ENCODE measurements at places on chromosomes 4 and X.

DNA sequence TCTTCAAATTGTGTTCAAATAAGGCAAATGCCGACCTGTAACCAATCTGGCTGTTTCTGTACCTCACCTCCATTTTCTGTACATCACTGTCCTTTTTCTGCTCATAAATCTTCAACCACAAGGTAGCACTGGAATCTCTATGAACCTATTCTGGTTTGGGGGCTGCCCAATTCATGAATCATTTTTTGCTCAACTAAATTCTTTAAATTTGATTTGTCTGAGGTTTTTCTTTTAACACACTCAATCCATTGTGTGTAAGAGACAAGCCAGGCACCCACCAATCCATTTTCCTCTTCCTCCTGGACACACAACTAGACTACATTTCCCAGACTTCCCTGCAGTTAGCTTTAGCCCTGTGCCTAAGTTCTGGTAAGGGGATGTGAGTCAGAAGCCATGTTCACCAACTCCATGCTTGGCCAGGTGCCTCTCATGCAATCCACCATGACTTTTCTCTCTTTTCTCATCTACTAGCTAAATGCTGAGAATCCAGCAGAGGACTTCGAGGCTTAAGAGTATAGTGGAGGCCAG, 193.2 kb upstream of the KLF3 start:
- DNase-seq, result no peak

- no peak for DNase-seq
These were observed 26.5 kb downstream of the SCARB2 start for GRCh38 chr4:76187152-76187551.

DNA sequence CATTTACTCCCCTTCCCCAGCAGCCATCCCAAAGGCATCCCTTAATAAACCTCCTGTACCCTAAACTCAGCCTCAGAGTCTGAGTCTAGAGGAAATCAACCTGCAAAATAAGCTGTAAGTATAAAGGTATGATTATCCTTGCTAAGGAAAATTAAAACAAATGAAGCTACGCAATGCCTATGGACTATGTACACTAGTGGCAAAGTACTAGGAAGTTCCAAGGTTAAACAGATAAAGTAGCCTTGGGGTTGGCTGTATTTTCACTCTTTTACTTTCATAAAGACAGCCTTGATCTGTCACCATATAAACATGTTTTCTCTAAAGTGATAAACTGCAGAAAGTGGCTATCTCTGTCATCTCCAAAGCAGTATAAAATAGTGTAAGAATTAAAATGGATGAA, 35.9 kb downstream of the MAP3K15 start:
- no peak for DNase-seq

- DNase-seq, result no peak
These were observed 222.1 kb upstream of the TAPT1 start for GRCh38 chr4:16448241-16448840.

GRCh38 chr4:72786401-72786990, 217.5 kb upstream of the ADAMTS3 start:
- DNase-seq, result no peak

DNA sequence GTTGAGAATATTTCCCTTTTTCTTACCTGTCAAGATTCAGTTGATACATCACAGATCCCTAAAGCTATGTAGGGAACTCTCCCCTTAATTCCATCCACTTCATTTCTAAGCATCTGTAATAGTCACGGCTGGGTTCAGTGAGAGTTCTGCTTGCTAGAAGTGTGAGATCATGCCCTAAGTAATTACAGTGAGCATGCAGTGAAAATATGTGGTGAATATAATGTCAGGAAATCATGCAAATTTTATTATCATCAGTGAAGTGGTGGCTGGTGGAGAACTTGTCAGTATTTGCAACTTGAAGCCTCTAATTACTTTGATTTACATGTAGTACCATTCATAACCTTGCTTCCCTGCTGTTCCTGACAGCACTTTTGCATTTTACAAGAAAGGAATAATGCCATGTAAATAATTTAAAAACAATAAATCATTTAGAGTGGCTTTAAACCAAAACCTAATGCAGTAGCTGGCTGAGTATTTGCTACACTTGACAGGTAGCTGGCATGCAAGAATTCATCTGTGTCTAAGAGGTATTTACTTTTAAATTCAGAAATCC, 28.3 kb upstream of the CFAP299 start:
- DNase-seq, result no peak

Data from CD8-positive, alpha-beta T cell (primary cell).